Ureter (tissue), 1 donor: ENCODE measurements at places on chromosomes 12 and 14. TPM values are rescaled to one million over a fixed set of nuclear protein-coding genes. Genes with fewer than 3 reads are reported as not detected.

The GSG1 gene
- not detected for total RNA-seq

The C12orf42 gene
- not detected for total RNA-seq

- DNase-seq: no peak
These were observed 102.9 kb downstream of the EGLN3 start for GRCh38 chr14:33848009-33848408.

- no peak for DNase-seq
These were observed 77.8 kb downstream of the HECTD4 start for GRCh38 chr12:112304436-112304835.

The HOXC11 gene
- total RNA-seq: 1.7 TPM

The CBLN3 gene
- 2.2 TPM for total RNA-seq

- DNase-seq: no peak
These were observed 314 bp upstream of the DHRS7 start for GRCh38 chr14:60165547-60165876.

- DNase-seq: no peak
These were observed 16.3 kb downstream of the ASB2 start for GRCh38 chr14:93960108-93960475.

GRCh38 chr12:45458238-45458637 lies 242.3 kb downstream of the ANO6 start:
- no peak for DNase-seq

- no peak for DNase-seq
These were observed 405.6 kb downstream of the GLT1D1 start for GRCh38 chr12:129258781-129259318.

The PRR4 gene
- total RNA-seq: 7.3 TPM

- no peak for DNase-seq
These were observed 190.5 kb downstream of the BMP4 start for GRCh38 chr14:53766106-53766505.

- peak; percentile 63 for DNase-seq
These were observed 594 bp downstream of the KRAS start for GRCh38 chr12:25249931-25250738.

The CIROP gene
- not detected for total RNA-seq

The PLD4 gene
- total RNA-seq: 2.6 TPM

DNA sequence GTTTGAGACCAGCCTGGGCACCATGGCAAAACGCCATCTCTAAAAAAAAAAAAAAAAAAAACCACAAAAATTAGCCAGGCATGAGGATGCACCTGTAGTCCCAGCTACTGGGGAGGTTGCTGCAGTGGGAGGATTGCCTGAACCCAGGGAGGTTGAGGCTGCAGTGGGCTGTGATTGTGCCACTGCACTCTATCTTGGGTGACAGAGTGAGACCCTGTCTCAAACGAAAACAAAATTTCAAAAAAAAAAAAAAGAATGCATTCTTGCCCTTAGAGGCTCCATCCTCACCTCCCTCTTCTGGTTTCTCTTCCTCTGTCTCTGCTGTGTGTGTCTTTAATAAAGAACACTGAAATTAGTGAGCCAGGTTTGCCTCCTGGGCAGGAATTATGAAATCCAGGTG lies 107.8 kb downstream of the VCPKMT start:
- DNase-seq: no peak

GRCh38 chr12:119672194-119672593 lies 4.3 kb downstream of the PRKAB1 start:
- DNase-seq: no peak

DNA sequence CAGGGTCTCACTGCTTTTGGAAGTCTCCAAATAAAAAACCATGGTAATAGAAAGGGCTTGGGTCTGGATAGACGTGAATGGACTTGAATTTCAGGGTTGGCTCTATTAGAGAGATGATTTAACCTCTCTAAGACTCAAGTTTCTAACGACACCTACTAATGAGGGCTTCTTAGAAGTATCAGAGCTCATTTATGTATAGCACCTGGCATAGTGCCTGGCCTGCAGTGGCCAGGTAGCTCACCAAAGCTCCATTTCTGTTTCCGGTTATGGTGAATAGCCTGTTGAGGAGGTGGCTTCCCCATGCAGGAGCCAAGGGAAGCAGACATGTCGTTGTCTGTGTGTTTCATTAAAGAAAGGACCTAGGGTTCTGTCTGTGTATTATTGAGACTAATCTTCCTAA lies 108.6 kb downstream of the ETV6 start:
- DNase-seq: no peak

GRCh38 chr12:57848208-57848607 lies 1.7 kb upstream of the CTDSP2 start:
- DNase-seq: no peak

GRCh38 chr12:89733579-89734201 lies 25.1 kb upstream of the ATP2B1 start:
- no peak for DNase-seq

- DNase-seq: no peak
These were observed 23.8 kb downstream of the SPTB start for GRCh38 chr14:64855721-64856528.

DNA sequence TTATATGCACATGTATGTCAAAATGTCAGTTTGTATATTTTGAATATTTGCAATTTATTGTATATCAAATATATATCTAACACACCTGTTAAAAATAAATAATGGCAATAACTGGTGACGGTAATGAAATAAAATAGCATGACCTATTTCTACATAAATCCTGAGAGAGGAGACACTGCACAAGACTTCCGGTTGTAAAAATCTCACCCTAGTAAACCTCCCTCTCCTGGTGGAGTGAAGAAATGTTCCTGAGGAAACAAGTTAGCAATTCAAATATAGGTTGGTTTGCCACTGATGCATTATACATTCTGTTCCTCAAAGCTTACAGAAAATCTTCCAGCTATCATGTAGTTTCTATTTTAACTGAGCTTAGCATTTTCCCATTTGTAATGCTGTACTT lies 166.1 kb upstream of the SYT10 start:
- DNase-seq: no peak

- no peak for DNase-seq
These were observed 162.1 kb downstream of the ZFP36L1 start for GRCh38 chr14:68630611-68631393.

DNA sequence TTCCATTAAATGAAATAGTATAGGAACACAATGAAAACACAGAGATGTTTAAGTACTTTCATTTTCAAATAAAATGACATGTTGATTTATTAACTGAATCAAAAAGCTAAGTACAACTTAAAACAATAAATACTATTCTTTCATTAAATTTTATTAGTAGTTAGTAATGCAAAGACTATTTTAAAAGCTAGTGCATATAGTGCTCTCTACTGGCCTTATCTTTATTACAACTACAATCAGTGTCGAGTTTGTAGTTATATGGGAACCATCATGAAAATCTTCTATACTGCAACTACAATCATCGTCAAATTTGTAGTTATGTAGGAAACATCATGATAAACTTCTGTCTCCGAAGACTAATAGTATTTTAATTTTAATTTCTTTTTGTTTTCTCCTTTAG lies 8.9 kb upstream of the LIN7A start:
- DNase-seq: no peak

DNA sequence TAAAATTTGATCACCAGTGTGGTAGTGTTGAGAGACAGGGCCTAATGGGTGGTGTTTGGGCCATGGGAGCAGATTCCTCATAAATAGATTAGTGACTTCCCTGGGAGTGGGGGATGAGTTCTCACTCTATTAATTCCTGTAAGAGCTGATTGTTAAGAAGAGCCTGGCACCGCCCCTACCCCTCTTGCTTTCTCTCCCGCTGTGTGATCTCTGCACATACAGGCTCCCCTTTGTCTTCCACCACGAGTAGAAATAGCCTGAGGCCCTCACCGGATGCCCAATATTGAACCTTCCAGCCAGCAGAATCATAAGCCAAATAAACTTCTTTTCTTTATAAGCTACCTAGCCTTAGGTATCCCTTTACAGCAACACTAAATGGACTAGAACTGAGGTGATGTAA lies 31.9 kb upstream of the CAND1 start:
- DNase-seq: no peak

DNA sequence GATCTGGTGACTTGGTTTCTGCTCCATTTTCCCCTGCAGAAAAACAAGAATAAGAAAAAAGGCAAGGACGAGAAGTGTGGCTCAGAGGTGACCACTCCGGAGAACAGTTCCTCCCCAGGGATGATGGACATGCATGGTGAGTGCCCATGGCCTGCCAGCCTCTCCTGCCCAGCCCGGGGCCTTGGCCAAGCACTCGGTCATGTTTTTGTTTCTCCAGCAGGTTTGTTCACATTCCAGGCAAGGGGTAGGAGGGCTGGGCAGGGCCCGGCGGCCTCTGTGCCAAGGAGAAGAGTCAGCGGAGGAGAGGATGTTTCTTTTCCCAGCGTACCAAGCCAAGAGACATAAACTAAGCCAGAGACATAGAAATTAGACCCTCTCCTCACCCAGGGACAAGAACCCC lies 13.6 kb downstream of the BCL7A start:
- peak; percentile 77 for DNase-seq

The POU6F1 gene
- 19.8 TPM for total RNA-seq

GRCh38 chr14:51818748-51819380 lies 41.5 kb upstream of the GNG2 start:
- DNase-seq: no peak

DNA sequence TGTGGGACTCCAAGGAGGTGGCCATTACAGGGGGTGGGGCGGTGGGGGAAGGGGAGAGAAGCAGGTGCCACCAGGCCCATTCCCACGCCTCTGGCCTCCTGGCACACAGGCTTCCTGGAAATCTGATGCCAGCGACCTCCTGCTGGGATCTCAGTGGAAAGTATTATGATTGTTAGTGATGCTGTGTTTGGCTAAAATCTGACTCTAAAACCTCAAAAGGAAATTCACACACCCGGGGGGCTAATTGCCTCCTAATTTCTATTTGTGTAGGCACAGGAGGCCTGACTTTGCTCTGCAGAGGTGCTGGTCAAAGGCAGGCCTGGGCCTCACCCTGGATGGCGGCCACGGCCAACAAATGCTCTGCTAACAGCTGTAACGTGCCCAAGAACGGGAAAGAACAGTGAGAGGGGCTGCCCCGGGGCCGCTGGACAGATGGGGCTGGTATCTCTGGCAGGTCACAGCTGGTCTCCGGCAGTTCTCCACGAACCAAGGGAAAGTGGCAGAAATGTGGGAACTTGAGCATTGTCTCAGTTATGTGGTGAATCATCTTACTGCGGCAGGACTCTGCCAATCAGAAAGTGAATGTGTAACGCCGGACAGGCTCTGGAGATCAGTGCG lies 14.3 kb downstream of the FAM181A start:
- no peak for DNase-seq

GRCh38 chr14:92253381-92253894 lies 69.5 kb upstream of the SLC24A4 start:
- DNase-seq: no peak

DNA sequence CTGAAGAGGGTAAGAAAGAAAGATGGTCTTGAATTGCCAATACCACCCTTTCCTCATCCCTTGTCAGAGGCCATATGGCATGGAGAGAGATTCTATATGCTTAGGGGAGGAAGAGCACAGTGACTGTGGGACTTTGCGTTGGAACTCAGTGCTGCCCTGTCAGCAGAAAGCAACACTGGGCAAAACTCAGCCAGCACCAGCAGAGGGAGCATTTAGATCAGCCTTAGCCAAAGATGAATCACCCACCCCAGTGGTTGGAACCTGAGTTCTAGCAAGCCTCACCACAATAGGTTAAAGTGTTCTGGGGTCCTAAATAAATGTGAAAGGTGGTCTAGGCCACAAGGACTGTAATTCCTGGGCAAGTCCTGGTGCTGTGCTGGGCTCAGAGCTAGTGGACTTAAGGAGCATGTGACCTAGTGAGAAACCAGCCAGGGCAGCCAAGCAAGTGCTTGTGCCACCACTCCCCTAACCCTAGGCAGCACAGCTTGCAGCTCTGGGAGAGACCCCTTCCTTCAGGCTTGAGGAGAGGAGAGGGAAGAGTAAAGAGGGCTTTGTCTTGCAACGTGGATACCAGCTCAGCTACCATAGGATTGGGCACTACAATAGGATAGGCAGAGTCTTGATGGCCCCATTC lies 11.4 kb upstream of the BCAT1 start:
- DNase-seq: no peak

The KRT75 gene
- total RNA-seq: not detected

DNA sequence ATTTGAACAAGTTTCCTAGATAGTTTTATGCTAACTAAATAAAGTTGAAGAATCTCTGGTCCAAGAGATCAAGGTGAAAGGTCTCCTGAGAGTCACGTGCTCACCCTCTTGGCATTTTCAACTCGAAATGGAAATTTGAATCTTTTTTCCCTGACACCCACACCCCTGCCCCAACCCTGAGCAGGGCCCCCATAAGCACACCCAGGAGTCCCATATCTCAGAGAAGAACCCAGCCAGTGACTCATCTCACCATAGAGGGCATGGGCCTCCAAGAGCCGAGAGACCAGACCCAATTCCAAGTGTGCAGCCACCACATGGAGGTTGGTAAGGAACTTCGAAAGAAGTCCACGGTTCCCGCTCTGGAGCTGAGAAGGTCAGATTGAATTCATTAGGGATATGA lies 32.6 kb downstream of the TEP1 start:
- DNase-seq: no peak

The DAO gene
- not detected for total RNA-seq

The ZFHX2 gene
- total RNA-seq: 2.8 TPM

DNA sequence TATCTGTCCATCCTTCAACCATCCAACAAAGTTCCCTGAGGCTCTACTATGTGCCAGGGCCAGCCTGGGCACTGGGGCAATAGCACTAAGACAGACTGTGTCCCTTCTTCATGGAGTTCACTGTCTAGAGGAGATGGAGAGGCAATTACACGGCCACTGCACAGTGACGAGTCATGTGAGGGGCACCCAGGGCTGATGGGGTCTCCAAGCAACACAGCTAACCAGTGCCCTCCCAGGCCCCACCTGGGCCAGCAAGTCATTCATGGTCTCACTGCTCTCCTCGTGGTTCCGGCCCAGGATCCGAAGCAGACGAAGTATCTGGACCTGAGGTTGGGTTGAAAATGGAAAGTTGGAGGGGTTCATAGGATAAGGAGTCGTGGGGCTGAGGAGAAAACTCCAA lies 2.7 kb downstream of the AP1G2 start:
- peak; percentile 40 for DNase-seq

GRCh38 chr14:97544571-97544970 lies 747.4 kb downstream of the VRK1 start:
- DNase-seq: no peak
